ENCODE measurements at places on chromosomes 7 and 10.

DNA sequence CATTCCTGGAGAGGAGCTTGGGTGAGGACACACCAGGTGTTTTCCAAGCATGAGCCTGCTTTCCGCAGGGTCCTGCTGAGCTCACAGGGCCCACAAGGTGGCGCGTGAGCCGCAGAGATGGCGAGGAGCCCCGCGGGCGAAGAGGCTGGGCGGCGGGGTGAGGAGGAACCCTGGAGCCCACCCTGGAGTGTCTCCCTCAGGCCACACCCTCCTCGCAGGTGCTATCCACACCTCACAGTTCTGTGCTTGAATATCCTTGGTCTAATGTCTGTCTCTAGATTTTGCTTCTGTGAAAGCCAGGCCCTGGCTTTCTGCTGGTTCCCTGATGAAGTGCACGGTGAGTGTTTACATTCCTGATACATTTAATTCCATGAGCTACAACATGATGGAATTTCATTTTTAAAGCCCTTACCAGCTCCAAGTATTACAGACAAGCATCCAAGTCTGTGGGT is 433.6 kb downstream of the ACTR3B start:
- no peak for DNase-seq

DNA sequence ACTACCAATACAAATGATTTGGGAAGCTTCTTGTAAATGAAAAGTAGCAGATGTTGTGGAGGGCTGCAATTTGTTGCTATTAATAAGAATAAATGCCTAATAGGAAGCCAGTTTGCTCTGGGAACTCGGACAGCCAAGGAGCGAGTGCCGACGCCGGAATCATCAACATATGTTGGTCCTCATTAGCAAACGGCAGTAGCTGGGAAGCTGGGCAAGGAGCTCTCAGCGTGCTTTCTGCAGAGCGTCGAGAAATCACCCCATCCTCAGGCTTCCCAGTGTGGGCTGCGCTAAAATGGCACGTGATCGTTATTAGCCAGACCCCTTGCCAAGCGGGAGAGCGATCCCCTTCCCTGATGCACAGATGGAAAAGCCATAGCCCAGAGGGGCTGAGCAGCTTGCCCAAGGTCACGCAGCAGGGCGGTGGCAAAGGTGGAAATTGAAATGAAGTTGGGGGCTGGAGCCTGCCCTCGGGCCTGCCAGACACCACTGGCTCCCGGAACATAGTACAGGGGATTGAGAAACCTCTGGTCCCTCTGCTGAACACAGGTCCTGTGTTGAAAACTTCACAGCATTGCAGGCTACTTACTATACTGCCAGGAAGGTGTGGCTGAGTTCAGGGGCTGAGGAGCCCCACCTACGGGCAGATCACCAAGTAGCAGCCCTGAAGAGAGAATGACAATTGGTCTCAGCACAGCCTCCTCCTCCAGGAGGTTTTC is 326.9 kb downstream of the PLXNA4 start:
- no peak for DNase-seq

DNA sequence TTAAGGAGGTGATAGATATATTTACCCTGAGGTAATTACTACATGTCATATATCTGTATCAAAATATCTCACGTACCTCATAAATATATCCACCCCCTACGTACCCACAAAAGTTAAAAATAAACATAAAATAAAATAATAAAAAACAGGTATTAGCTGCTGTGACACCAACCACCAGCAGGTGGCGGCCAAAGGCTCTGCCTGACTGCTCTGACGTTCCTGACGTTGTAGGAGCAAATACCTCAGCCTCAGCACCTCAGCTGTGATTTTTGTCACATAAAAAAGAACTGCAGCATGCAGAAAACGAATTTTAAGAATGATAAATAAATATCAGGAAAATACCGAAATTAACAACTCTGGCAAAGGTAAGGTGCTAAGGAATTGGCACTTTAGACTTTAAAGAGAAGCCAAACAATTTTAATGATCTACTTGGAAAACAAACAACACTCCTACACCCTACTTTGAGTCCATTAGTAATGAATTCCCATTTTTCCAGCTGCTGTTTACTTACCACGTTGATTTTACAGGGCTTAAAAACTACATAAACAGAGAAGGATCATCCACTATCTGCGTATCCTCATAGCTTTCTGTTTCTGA is 125.4 kb upstream of the TARP start:
- peak; percentile 56 for DNase-seq

- DNase-seq, result no peak
These were observed 48.7 kb downstream of the CREB3L2 start for GRCh38 chr7:137953043-137953664.

- no peak for DNase-seq
These were observed 438.9 kb downstream of the DNAJB6 start for GRCh38 chr7:157775560-157776332.

DNA sequence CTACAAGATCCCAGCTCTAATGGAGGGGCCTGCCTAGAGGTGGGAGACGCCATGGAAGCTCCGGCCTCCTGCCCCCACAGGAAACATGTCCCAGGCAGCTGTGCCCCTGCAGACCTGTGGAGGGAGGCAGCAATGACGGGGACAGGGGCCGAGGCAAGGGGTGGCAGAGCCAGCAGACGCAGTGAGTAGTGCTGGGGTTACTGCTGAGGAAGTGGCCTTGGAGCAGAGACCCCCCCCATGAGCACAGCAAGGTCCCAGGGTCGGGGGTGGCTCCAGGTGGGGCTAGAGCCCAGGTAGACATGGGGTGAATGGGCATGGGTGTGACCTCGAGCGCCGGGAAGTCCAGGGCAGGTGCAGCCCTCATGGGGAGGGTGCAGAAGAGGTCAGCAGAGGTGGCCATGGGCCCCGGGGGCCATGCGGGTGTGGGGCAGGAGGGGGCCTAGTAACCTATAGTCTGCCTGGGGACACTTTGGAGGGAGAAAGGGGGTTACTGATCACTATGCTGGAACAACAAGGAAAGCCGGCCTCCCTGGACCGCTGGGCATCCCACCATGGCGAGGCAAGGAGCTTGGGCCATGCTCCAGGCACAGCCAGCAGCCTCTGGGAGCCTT is 45.5 kb downstream of the JAKMIP3 start:
- no peak for DNase-seq

DNA sequence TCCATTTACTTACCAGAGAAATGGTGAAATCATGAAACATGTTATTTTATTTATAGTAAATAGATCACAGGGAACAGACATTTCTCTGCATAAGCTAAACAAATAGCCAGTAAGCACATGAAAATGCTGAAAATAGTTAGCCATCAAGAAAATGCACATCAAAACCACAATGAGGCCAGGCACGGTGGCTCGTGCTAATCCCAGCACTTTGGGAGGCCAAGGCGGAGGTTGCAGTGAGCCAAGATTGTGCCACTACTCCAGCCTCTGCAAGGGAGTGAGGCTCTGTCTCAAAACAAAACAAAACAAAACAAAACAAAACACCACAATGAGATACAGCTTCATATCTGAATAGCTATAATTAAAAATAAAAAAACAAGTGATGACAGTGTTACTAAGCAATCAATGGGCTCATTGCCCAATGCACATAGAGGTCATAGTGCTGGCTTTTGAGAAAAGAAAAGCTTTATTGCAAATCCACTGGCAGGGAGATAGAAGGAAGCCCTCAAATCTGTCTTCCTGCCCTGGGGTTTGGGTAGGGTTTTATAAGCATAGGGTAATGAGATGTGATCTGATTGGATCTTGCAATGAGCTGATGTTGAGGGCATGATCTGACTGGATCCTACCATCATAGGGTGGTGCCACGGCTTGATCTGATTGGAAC is 16.2 kb downstream of the CSTF2T start:
- no peak for DNase-seq

- no peak for DNase-seq
These were observed 58.1 kb downstream of the CTBP2 start for GRCh38 chr10:125102246-125102645.

DNA sequence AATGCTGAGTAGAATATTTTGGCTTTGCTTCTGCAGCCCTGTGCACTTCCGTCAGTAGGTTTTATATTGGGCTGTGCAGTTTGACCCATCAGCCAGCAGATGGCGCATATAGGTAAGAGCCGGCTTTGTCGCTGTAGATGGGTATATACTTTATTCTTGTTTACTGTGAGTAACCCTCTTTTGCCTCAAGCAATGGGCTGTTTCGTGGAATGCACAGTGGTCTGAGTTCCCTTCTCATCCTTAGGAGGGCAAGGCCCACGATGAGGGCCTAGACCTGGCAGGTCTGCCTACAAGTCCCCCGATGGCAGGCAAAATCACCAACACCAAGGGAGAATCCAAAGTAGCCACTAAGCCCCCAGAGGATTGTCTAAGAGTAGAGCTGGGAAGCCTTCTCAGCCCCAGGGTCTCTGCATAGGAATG is 1002.9 kb upstream of the KCND2 start:
- no peak for DNase-seq

DNA sequence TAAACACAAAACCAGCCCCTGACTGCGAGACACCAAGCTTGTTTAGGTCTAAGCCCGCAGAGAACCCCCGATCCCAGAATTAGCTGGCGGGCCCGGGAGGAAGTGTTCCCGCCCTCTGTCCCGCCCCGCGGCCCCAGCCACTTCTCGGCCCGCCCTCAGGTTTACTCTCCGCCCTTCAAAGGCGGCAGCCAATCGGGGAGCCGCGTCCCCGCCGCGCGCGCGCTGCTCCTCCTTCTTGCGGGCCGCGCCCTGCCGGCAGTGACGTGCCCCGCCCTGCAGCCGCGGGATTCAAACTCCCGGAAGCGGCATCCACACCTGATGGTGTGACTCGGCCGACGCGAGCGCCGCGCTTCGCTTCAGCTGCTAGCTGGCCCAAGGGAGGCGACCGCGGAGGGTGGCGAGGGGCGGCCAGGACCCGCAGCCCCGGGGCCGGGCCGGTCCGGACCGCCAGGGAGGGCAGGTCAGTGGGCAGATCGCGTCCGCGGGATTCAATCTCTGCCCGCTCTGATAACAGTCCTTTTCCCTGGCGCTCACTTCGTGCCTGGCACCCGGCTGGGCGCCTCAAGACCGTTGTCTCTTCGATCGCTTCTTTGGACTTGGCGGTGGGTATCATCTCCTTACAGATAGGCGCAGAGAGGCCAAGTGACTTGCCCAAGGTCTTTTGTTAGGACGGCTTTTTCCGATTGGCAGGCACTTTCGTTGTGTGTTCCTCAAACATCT is at the start of gene CEP55:
Gene CEP55, plus strand, starts transcription at position 291 of the 720 bp plus-strand sequence. CDS start 3,440 bp downstream, outside the sequence.
- DNase-seq, result peak; percentile 90

GRCh38 chr7:108189733-108190388 is 59.7 kb upstream of the LAMB4 start:
- DNase-seq, result no peak

- DNase-seq, result no peak
These were observed 192.2 kb upstream of the HPS1 start for GRCh38 chr10:98638920-98639319.

DNA sequence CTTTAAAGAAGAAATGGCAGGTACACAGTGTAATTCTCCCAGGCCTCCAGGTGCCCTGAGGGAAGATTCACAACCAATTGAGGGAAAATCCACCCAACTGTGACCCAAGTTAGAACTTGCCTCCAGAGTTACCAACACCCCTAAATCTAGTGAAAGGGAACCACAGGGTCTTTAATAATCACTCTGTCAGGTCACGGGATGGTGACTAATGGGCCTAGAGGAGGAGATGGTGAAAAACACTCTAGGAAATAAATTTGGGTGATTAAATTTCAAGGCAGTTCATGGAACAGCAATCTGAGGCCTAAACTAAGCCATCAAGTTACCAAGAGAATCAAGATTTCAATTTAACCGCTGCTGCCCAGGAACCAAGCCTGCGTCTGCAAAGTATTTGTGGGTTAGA is 26.7 kb upstream of the SLF2 start:
- no peak for DNase-seq

Measured in stimulated activated CD4-positive, alpha-beta T cell treated with anti-CD3 and anti-CD28 coated beads, Interleukin-1b, Interleukin-23, amount 100 ng/mL, for 4 hours (primary cell).